Liver (tissue), 10 donors: ENCODE measurements at places on chromosomes 5 and 9. TPM values are rescaled to one million over a fixed set of nuclear protein-coding genes. Genes with fewer than 3 reads are reported as not detected.

The DNAJA1 gene
- 60.9 TPM for total RNA-seq

The ANKRD55 gene
- total RNA-seq: 0.37 TPM

The NMUR2 gene
- total RNA-seq: not detected

The SPATA31A3 gene
- not detected for total RNA-seq

The PCDHA3 gene
- not detected for total RNA-seq

The CCDC180 gene
- total RNA-seq: 1.3 TPM

The PIP5KL1 gene
- total RNA-seq: 0.59 TPM

The SMIM33 gene
- not detected for total RNA-seq

The MYMK gene
- total RNA-seq: not detected

The TMEM174 gene
- total RNA-seq: not detected

The PCA3 gene
- total RNA-seq: 0.92 TPM

The GRK6 gene
- total RNA-seq: 24.0 TPM

The IFNB1 gene
- not detected for total RNA-seq

The BARX1 gene
- not detected for total RNA-seq

The TRIM7 gene
- total RNA-seq: 0.50 TPM

The SLC34A3 gene
- total RNA-seq: not detected

The FAM153A gene
- total RNA-seq: 0.70 TPM

The ARID3C gene
- 2.6 TPM for total RNA-seq

The TMEM215 gene
- total RNA-seq: not detected
